ENCODE measurements at places on chromosomes 7 and 10. TPM values are rescaled to one million over a fixed set of nuclear protein-coding genes. Genes with fewer than 3 reads are reported as not detected.
A peak's percentile ranks its signal among the peaks of the same experiment; 100 is the strongest.

DNA sequence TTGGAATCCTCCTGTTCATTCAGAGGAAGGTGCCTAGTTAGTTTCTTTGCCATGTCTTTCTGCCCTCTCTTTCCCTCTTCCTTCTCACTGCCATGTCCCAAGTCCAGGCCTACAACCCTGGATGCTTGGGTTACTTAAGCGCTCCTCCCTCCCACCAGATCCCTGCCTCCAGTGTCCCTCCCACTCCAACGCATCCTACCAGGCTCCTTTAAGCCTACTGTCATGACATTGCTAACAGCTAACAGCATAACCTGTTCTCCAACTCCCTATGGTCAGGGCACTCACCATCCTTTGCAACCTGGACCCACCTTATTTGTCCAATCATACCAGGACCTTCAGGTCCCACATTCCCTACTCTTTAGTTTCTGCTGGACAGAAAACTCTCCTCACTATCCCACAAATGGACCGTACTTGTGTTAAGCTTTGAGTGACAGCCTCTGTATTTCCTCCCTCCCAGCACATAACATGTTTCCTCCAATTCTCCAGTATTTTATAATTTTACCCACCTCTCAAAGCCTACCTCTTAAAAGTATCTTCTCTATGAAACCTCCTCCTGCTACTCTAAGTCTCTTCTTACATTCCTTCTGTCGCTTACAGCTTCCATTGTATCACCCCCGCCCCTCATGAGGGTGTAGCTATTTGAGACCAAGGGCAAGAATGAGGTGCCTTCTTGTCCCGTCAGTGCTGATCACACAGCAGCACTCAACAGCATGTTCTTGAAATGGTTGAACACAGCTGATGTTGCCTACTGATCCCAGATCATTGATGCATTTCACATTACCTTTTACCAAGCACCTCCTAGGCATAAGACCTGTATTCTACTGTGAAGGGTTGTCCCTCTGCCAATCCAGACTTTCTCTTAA lies 1.7 kb downstream of the BLNK start:
- no peak for DNase-seq

- peak; percentile 19 for DNase-seq
Observed at GRCh38 chr10:111370101-111370500, 293.3 kb downstream of the ADRA2A start.

DNA sequence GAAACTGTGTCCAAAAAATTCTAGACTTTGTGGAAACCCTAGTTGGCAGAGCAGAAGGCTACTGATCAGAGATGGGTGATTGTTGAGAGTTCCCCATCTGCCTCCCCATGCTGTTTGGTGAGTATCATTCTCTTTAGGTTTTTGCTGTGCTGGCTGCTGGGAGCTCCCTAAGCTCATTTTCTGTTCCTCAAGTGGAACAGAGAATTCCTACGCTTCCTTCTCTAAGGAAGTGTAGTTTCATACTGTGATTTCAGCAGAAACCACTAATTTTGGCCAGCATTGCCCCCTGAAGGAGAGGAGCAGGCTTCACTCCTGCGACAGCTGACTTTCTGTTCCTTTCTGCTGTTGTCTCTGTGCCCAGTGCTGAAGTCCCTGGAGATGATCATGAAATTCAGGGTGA lies 355.3 kb upstream of the NPVF start:
- no peak for DNase-seq

DNA sequence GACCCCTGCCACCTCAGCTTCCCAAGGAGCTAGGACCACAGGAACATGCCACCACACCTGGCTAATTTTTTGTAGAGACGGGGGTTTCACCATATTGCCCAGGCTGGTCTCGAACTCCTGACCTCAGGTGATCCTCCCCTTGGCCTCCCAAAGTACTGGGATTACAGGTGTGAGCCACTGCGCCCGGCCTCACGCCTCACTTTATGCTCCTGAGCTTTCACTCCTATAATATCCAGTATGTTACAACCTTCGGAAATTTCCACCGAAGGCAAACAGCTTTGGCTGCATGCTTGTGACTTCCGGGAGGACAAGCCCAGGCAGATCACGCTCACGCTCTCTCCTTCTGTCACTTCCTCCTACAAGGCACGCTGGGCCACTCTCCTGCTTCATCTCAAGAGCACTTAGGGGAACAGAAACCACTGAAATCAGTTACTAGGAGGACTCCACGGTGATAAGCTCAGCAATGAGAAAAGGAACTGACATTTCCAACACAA lies 4.4 kb upstream of the MAD1L1 start:
- no peak for DNase-seq

The SMO gene
- 44.9 TPM for total RNA-seq

GRCh38 chr7:16638282-16639280 lies 7.0 kb downstream of the ANKMY2 start:
- DNase-seq, result no peak

The ELFN1 gene
- 16.0 TPM for total RNA-seq

DNA sequence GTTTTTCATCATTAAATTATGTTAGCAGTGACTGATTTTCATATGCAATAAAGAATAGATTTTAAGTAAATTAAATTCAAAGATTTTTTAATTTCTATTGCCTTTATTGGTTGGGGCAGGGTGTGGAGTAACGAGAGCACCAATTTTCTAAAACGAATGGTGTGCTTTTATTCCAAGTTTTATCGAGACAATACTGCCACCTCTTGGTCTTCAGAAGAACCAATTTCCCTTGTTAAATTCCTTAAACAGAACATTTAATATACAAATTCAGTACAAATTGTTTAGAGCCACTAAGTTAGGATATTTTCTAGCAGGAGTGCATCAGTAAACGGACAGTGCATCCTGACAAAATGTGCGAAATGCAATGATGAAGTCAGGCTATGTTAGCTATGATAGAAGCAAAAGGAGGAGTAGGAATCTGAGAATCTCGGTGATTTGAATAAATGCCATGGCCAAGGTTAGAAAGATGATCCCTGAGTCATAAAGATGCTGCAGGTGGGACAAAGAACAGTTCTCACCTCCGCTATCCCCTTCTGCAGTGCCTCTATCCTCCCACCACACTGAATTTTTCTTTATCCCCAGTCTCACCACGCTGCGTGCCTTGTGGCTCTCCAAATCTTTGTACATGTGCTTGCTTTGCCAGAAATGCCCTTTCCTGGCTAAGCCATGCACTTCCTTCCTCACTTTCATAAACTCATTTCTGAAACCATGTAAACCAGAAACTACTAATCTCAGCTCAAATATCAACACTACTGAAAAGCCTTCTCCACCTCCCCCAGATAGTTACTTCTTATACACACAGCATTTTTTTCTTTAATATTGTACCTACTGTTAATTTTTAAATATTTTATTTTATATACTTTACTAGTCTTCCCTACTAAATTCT lies 31.9 kb upstream of the AGBL3 start:
- DNase-seq, result peak; percentile 15

- no peak for DNase-seq
Observed at GRCh38 chr7:66362136-66362535, 157.0 kb downstream of the TPST1 start.

- no peak for DNase-seq
Observed at GRCh38 chr10:22308390-22308789, 7.8 kb upstream of the COMMD3 start.

The GIMAP5 gene
- not detected for total RNA-seq

The RASSF4 gene
- 13.6 TPM for total RNA-seq

The SFRP5 gene
- 1.9 TPM for total RNA-seq

The HECTD2 gene
- 9.3 TPM for total RNA-seq

Data from H7 (cell line).